ENCODE measurements at places on chromosomes 6 and 20.

DNA sequence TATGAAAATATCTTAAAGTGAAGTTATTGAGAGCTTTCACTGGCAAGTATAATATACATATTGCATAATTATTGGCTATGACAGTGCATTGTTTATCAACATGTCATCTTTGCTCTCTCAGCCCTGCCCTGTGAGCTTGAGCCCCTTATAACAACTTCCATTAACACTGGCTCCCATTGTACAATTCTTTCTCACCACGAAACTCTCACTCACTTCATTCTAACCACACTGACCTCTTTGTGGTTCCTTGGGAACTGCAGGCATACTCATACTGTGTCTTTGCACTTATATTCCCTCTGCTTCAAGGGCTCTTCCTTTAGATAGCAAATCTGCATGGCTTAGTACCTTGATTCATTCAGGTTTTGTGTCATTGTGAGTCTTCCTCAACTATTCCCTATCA, 411.8 kb downstream of the CDKAL1 start:
- no peak for DNase-seq

- peak; percentile 78 for DNase-seq
These were observed 48.5 kb downstream of the FNDC1 start for GRCh38 chr6:159217595-159218275.

DNA sequence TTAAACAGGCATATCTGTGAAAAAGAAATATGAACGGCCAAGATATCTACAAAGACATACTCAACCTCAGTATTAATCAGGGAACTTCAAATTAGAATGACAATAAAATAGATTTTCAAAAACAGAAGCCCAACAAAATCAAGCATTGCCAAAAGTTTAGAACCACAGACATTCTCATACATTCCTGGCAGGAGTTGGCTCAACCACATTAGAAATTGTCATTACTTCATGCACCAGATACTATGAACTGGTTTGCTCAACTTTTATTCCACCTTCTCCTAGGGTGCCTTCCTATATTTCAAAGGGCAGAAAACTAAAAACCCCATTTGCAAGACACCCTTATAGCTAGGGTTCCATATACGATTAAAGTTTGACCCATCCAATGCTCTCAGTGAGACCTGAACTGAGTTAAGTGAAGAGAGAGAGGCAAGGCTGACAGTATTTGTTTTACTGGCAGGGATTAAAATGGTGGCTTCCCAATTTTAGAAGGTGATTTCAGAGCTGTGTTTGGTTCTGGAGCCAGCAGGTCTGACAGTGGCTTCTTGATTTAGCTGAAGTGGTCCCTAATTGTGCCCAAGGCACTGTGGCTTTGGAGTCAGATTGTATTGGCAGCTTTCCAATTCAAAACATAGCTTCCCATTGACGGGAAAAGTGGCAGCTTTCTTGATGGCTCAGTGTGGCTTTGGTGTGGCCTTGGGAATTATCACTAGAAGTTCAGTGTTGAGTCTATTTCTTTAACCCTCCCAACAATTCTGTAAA, 77.1 kb upstream of the CDYL start:
- DNase-seq = no peak

DNA sequence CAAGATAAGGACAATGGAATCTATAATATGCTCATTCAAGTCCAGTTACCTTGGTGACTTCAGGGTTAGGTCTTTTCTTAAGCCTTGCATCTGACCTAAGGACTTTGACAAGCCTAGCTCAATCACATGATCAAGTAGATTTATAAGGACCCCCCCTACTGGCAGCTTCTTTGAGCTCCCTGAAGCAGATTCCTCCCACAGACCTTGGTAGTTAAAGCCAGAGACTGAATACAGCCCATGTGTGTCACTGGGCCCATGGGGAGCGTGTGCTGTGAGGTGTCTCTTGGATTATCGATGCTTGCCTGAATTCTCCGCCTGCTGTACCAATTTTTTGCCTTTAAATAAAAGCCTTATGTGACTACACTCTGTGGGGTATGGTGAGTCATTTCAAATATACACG, 372.7 kb upstream of the RGS17 start:
- no peak for DNase-seq

GRCh38 chr6:108166664-108167448, 1.0 kb downstream of the NR2E1 start:
- DNase-seq = peak; percentile 62

DNA sequence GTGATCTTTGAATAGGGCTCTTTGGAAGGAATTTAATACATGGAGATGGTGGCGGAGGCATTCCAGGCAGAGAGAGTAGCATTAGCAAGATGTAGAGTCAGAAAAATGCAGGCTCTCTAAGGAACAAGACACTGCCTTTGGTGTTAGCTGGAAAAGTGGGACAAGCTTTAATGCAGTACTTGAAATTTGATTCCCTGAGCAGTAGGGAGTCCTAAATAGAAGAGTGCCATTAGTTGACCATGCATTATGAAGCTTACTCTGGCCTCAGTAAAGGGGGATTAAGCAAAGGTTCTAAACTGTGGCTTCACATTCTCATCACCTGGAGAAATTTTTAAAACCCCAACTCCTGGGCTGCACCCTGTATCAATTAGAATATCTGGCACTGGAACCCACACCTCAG, 494.8 kb upstream of the SOX4 start:
- DNase-seq = no peak

- DNase-seq = no peak
These were observed 36.3 kb downstream of the MARCKS start for GRCh38 chr6:113893451-113893850.

- DNase-seq = no peak
These were observed 34.7 kb upstream of the ASCC3 start for GRCh38 chr6:100915876-100916275.

- DNase-seq = no peak
These were observed 103.7 kb downstream of the TOX2 start for GRCh38 chr20:44018259-44018941.

DNA sequence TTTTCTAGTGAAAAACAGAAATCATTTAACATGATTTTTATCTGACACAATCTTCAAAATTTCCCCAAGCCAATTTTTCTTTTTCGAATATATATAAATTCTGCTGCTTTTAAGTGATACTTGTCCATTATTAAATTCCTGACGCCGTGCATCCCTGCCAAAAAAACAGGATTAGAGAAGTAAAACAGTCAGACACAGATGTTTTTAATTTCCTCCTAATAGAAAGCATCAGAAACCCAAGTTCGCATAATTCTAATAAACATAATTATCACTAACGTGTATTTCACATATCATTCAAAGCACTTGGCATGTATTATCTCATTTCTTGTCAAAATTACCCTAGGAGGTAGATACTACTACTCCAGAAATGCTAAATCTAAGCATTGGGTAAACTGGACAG, 179.5 kb downstream of the ZFP64 start:
- DNase-seq = no peak

DNA sequence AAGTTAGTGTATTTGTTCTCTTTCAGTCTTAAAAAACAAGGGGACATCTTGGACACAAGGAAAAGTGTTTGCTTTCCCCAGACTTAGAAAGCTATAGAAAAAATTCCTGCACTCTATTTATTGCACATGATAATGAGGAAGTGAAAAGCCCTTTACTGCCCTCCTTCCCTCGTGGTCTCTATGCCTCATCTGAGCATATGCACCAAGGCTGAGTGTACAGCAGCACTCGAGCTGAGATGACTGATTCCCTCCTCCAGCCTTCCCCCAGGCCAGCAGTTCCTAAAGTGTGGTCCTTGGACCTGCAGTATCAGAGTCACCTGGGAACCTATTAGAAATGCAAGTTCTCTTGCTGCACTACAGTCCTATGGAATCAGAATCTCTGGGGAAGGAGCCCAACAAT, 14.3 kb upstream of the LAMP5 start:
- DNase-seq = no peak

- DNase-seq = peak; percentile 73
These were observed 136.6 kb downstream of the COL9A1 start for GRCh38 chr6:70166088-70166958.

- no peak for DNase-seq
These were observed 50.8 kb upstream of the AIG1 start for GRCh38 chr6:143009851-143010250.

DNA sequence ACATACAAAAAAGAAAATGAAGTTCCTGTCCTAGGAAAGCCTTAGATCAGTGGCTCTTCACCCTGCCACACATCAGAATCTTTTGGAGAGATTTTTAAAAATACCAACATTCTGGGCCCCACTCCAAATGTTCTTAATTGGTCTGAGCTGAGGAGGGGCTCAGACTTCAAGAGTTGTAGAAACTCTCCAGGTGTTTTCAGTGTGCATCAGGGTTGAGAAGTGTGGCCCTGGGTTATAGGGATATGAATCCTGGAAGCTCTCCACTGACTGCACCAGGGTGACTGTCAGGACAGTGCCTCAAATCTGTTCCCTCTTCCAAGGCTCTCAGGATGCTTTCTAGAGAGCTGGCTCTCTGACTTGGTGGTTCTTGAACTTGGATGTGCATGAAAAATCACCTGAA, 5.5 kb upstream of the MYLK2 start:
- no peak for DNase-seq

- DNase-seq = no peak
These were observed 9.3 kb downstream of the MOG start for GRCh38 chr6:29665942-29666825.

GRCh38 chr6:1911474-1911873, 301.8 kb downstream of the FOXC1 start:
- DNase-seq = no peak

- DNase-seq = no peak
These were observed 134.7 kb upstream of the EPHA7 start for GRCh38 chr6:93554018-93554417.

DNA sequence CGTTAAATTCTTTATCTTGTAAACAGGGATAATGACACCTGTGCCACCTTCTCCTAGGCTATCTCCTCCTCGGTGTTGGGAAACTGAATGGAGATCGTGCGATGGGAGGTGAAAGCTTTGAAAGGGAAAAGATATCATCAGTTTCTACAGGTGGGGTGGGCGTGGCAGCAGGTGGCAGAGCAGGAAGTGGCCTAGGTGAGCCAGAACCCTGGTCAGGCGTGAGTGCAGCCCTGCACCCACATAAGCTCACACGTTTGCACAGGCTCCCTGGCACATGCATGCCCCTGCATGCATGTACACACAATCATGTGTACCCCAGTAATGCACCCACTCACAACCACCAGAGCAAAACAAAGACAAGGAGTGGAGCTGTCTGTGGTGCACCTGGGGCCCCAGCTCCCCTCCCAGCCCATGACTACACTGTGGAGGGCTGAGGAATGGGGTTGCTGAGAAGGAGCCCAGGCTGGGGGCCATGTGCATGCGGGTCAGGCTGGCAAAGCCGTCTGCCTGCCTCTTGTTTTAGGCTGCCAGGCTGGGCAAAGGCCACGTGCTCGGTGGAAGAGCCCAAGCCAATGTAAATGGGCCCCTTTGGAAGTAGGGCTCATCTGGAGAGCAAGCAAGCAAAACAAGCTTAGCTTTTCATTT, 61.5 kb downstream of the TFAP2C start:
- no peak for DNase-seq

GRCh38 chr20:43987531-43987930, 72.9 kb downstream of the TOX2 start:
- DNase-seq = no peak

GRCh38 chr6:57267586-57268293, 45.6 kb upstream of the RAB23 start:
- no peak for DNase-seq

DNA sequence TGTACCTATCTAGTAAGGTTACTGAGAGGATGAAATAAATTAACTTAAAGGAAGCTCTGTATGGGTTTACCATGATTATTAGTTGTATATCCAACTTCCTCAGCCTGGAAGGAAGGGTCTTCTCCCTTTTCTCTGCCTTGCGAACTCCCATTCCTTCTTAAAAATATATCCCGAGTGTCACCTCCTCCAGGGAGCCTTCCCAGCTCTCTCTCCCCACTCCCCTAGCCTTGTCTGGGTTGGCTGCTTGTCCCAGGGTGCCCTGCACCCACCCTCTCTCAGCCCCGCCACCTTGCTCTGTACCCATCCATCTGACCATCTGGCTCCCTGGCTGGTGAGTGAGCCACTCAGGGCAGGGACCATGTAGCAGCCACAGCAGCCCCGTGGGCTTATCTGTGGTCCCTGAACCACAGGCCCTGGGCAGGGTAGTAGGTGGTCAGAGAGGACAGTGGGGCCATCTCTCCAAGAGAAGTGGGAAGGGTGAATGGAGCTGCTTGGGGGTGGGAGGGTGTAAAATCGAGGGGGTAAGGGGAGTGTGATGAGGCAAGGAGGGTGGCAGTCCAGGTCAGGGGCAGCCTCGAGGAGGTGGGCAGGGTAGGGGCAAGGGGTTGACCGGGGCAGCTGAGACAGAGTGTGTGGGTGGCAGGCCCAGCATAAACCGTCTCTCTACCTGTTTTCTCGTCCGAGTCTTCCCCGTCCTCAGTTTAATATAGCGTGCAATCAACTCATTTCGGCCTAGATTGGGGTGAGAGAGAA, 12.8 kb downstream of the TEAD3 start:
- DNase-seq = no peak
